ENCODE measurements at places on chromosomes 7 and 10.

- no peak for DNase-seq
Measured at GRCh38 chr7:112745635-112746034, 44.6 kb downstream of the TMEM168 start.

- peak; percentile 98 for DNase-seq
Measured at GRCh38 chr7:8134089-8134733, 127.8 kb downstream of the ICA1 start.

GRCh38 chr10:46228563-46229071 is 58.2 kb upstream of the ANTXRL start:
- peak; percentile 69 for DNase-seq

GRCh38 chr7:20284003-20284770 is 46.5 kb upstream of the ITGB8 start:
- no peak for DNase-seq

- DNase-seq, result no peak
Measured at GRCh38 chr10:96440361-96441292, 73.1 kb downstream of the TLL2 start.

DNA sequence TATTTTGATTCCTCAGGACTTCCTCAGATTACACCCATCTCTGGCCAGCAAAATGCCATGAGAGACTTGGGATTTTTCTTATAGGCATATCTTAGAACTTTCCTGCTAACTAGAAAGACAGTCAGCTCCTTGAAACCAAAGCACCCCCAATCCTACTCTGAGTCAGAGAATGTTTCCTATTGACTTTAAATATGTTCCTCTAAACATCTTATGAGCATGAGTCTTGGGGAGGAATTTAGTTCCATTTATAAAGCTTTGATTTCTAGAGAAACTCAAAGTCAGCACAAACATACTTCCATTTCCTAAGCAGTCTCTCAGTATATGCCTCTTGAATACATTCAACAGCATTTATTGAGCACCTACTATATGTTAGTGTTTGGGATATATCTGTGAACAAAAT is 128.5 kb downstream of the INHBA start:
- no peak for DNase-seq
